Activated CD8-positive, alpha-beta memory T cell treated with anti-CD3 and anti-CD28 coated beads, Interleukin-2, amount 50 U/mL, for 48 hours (primary cell): ENCODE measurements at places on chromosomes 6 and 20.

GRCh38 chr20:17696287-17696686 lies 3.5 kb upstream of the BANF2 start:
- no peak for DNase-seq

DNA sequence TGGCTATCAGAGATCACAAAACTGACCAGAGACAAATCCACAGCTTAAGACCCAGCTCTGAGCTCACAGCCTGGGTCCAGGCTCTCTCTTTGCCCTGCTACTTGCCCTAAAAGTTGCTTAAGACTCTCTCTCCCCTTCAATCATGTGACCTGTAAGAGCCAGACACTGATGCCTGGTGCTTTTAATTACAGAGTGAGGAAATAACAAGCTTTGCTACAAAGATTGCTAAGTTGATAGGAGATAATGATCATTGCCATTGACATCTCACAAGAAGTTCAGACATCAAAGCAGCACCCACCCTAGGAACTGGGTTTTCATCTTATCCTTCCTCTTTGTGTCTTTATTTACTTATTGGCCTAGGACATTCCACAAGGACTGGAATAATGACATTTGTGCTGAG lies 125.9 kb upstream of the CD93 start:
- DNase-seq = no peak

DNA sequence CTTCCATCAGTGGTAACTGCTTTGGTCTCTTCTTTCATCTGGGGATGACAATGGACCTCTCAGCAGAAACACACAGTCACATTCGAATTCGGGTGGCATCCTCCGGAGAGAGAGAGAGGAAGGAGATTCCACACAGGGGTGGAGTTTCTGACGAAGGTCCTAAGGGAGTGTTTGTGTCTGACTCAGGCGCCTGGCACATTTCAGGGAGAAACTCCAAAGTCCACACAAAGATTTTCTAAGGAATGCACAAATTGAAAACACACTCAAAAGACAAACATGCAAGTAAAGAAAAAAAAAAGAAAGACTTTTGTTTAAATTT lies 6.1 kb downstream of the EDN1 start:
- no peak for DNase-seq

GRCh38 chr6:103675807-103676406 lies 1183.8 kb downstream of the HACE1 start:
- DNase-seq = no peak

GRCh38 chr20:61317966-61318530 lies 66.0 kb downstream of the CDH4 start:
- DNase-seq = no peak

DNA sequence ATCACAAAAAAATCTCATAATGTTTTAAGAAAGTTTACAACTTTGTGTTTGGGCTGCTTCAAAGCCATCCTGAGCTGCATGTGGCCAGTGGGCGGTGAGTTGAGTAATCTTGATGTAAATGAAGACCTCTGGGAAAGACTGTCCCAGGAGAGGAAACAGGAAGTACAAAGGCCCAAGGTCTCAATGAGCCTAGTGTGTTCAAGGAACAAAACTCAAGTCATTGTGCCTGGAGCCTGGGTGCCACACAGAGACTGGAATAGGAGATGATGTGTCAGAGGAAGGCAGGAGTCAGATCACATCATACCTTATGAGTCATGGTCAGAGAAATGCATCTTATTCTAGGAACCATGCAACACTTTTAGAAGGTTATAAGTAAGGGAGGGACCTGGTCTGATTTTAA lies 51.5 kb downstream of the COL19A1 start:
- no peak for DNase-seq

DNA sequence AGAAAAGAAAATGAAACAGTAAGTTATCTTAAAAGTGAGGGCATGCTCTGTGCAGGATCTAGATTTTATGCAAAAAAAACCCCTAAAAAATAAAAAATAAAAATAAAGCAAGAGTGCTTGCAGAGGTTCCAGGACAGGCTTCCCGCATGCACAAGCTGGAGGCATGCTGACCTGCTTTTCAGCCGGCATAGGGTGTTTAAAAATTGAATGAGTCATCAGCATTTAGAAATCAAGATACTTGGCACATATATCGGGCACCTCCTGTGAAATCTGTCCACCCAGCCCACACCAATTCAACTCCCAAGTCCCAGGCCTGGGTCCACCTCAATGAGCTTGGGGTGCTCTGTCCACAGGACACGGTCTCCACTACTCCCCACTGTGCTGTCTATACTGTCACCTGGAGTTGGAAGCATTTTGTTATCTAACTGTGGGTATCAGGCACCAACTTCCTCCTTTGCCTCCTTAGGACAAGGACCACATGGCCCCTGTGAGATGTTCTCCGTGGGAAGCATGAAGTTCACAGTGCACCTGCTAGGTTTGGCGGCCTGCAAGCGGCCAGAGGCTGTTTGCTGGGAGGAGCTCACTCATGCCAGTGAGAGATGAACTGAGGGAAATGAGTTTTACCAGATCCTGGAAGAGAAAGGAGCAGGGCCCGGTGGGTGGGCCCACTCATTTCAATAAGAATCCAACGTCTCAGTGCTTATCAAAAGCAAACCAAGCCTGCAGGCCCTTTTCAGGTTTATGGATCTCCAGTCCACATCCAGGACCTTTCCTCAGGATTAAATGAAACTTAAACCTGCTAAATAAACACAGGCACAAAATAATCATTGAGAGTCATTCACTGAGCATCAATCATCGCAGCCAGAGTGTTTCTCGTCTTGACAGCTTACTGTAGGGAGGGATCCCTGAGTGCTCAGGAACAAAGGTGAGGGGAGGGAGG lies 121.1 kb downstream of the FOXA2 start:
- no peak for DNase-seq

GRCh38 chr6:108983151-108983550 lies 111.5 kb downstream of the SESN1 start:
- DNase-seq = no peak

- DNase-seq = no peak
Measured at GRCh38 chr6:166112580-166112979, 55.1 kb downstream of the TBXT start.

- DNase-seq = no peak
Measured at GRCh38 chr6:81158956-81159355, 593.5 kb downstream of the TENT5A start.

- no peak for DNase-seq
Measured at GRCh38 chr6:52403627-52404026, 16.5 kb upstream of the EFHC1 start.

DNA sequence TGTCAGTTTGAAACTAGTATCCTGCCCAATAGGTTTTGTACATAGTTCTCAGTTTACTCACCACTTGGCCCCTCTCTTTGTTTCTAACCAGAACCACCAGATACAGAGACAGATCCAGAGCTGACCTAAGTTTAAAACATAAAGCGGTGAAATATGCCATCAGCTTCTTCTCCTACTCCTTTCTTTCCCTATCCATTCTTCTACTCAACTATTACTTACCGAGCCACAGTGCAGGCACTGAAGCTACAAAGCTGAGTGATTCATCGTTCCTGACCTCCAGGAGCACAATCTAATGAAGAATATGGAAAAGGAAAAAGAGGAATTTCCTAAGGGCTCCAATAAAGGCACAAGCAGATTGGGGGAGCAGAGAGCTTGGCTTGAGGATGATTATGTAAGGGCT lies 286.0 kb downstream of the FOXC1 start:
- no peak for DNase-seq

DNA sequence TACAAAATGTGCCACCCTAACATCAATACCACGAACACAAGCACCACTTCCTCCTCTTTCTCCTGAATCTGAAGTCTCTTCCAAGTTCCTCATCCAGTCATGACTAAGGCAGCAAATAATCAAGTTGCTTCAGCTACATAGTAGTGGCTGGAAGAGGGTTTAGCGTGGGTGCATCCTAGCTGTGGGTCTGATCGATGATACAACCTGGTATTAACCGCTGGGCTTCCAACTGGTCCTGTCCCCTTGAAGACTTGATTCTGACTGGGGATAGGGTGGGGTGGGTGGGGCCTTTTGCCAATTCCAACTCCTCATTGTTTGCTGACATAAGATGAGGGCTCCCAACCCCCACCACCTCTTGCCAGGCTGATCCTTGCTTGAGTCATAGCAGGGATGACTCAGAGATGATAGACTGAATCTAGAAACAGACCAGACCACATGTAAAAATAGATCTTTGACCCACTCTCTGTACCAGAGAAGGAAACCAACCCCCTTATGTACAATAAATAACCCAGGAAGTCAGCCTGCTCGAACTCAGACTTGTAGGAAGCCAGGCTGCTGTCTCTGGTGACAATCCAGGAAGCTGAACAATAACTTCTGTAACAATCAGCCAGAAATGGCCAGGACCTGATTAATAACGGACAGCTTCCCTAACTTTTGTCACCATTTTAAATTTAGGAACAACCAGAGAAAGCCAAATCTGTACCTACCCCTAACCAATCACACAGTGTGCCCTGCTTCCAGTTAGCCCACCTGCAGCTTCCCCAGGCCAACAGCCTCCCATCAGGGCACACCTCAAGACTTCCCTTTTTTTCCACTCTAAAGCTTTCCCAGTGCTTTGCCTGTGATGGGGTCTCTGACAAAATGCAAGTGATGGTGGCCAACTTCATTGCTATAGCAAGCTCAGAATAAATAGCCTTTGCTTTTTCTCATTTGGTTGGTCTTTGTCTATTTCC lies 68.9 kb upstream of the FAM184A start:
- peak; percentile 64 for DNase-seq

DNA sequence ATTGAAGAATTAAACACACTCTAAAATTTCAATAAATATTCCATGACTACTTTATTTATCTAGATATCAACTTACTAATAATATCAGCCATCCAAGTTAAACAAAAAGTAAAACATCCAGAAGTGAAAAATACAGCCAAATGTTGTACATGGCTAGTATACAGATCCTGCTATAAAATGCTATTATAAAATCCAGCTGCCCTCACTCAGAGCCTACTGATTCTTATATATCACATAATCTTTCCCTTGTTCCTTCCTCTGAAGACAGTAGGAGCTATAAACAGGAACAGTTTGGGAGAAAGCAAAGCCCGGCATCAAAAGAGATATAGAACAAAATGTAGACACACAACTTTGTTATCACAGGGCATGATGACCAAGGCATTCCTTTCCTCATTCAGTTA lies 212.9 kb downstream of the PLCB4 start:
- no peak for DNase-seq

DNA sequence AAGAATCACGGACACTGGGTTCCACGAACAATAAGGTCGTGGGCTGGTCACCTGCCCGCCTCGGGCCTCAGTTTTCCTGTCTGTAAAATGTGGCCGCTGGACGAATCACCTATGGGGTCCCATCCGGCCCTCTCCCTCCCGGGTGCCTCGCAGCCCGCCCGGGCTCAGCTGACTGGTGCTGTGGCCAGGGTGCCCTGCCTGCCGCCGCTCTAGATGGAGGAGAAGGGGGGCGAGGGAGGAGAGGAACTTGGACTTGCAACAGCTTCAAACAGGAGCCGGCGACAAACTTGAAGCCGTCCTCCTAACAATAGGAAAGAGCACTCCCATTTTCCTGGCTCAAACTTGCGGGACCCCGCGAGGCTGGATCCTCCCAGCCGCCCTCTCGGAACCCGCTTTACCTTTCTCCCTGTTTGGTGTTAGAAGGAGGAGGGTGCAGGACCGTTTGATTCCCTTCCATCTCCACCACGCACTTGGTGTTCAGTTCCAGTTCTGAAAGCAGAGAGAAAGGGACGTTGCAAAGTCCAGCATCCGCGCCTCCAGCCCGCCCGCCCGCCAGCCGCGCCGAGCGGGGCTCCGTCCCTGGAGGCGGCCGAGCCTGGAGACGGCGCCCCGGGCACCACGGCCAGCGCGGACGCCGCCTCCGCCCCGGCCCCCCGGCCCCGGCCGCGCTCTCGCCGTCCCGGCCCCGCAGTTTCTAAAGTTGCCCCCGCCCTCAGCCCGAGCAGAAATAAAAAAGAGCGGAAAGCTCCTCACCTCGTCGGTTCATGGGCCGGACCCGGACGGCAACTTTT lies 584 bp downstream of the KIF13A start:
- DNase-seq = peak; percentile 54

DNA sequence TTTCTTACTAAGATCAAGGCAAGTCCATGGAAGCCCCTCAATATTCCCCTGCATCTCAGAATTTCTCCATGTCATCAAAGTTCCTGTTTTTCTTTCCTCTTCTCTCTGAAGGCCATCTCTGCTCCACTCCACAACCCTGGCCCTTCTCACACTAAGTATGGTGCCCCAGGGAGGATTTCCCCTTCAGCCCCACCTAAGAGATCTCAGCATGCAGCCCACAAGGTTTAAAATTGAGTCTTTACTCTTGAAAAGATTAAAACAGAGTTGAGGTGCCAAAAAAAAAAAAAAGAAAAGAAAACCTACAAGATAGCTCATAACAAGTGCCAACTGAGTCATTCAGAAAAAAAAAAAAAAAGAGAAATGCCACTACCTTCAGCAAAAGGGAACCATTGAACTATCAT lies 36.5 kb upstream of the TNFAIP3 start:
- no peak for DNase-seq

- no peak for DNase-seq
Measured at GRCh38 chr6:116029535-116029934, 31.2 kb downstream of the FRK start.

DNA sequence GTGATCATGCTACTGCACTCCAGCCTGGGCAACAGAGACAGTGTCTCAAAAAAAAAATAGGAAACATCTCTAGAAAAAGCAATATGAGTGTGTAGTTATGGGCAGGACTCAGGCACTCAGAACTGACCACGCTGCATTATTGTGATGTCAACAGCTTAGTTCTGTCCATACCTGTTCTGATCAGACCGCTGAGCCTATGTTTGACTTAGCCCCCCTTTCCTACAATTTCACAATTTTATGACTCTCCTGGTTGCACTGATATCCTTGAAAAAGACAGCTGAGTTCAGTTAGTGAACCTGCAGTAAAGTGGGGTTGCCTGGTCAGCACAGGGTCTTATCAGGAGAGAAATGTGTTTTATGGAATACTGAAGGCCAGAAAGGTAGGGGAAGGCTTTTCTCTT lies 37.8 kb upstream of the PRDM1 start:
- DNase-seq = no peak

DNA sequence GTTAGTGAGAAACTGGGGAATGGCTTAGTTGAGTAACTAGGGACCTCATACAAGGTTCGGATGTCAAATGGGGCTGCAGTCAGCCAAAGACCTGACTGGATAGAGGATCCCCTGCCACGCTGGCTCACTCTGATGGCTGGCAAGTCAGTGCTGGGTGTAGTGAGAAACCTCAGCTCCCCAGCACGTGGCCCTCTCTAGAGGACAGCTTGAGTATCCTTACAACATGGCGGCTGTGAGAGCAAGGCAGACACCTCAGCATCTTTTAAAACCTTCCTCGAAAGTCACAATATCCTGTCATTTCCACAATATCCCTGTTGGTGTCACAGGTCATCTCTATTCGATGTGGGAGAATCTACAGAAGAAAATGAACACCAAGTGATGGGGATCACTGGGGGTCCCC lies 26.7 kb upstream of the IPCEF1 start:
- DNase-seq = no peak

DNA sequence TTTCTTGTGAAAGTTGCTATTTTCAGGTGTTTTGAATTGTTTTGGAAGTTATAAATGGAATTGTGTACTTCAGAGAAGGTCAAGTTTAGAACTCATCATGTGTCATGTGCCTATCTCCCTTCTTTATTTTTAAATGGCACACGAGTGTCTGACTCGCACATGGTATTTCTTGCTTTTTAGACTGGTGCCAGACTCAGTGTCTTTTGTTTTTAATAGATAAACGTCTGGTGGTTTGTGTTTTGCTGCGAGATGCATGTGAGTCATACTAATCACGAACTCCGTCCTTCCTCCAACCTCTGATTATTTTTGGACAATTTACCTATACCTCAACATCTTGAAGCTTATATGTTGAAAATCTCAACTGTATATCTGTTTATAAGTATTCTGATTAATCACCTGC lies 292.1 kb downstream of the CDKAL1 start:
- DNase-seq = no peak

- DNase-seq = no peak
Measured at GRCh38 chr6:110813338-110814101, 1.7 kb downstream of the CDK19 start.

GRCh38 chr6:157604816-157605215 lies 218.2 kb upstream of the SNX9 start:
- DNase-seq = no peak
